ENCODE measurements at places on chromosomes 12 and 14.

GRCh38 chr14:29955087-29955486, 27.4 kb upstream of the PRKD1 start:
- no peak for DNase-seq

DNA sequence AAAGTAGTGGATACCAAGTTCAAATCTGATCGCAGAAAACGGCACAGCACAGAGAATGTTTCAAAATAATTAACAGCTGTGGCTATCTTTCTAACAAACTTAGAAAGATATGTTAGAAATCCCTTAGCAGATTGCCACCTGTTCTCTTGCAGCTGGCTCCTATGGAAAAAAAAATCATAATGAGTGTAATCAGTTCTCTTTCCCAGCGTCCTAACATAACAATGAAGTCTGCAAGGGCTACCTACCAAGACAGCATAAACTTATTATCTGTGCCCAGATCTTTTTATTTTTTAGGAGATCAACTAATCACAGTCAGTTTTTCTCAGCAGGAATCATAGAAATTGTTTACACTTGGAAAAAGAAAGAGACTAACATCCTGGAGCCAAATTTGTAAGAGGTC, 358.6 kb upstream of the FOXG1 start:
- no peak for DNase-seq

DNA sequence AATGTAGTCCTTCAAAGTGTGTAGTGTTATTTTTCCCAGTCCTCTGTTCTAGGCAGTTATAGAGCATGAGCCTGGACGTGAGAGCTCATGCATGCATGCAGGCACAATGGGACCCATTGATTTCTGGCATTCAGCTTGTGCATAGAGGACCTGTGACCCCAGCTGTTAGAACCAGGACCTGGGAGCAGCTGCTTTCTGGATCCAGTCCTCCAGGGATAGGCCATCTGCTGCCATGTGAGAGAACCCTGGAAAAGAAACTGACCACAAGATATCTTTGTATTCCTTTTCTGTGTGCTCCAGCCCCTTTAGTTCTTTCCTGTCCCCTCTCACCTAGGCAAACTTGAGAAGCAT, 76.9 kb downstream of the SUSD6 start:
- DNase-seq, result no peak

- DNase-seq, result peak; percentile 75
Measured at GRCh38 chr12:15601210-15601800, 187.9 kb downstream of the EPS8 start.

GRCh38 chr12:67780580-67781084, 132.1 kb downstream of the DYRK2 start:
- no peak for DNase-seq

Data from inflammatory macrophage treated with lipopolysaccharide for 1 hour (primary cell).